Stimulated activated CD8-positive, alpha-beta memory T cell treated with anti-CD3 and anti-CD28 coated beads, Interleukin-15, amount 100 ng/mL, for 24 hours (primary cell): ENCODE measurements at places on chromosomes 16 and 17.

DNA sequence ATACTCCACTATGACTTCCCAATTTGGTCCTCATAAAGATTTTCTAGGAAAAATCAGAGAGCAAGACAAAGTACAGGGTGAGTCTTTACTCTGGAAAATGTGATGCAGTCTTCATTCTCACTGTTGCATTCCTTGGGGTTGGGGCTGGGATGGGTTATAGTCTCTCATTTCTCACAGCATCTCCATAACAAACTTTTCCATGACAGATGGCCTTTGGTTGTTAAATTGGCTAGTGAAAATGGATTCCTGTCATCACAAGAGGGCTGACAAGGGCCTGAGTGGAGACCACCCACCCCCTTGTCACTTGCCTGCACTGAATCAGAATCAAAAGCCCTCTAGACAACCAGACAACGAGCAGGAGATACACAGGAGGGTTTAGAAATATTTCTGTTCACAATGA lies 174.6 kb downstream of the AATF start:
- DNase-seq = no peak

GRCh38 chr16:89583895-89584644 lies 8.5 kb downstream of the CPNE7 start:
- no peak for DNase-seq

DNA sequence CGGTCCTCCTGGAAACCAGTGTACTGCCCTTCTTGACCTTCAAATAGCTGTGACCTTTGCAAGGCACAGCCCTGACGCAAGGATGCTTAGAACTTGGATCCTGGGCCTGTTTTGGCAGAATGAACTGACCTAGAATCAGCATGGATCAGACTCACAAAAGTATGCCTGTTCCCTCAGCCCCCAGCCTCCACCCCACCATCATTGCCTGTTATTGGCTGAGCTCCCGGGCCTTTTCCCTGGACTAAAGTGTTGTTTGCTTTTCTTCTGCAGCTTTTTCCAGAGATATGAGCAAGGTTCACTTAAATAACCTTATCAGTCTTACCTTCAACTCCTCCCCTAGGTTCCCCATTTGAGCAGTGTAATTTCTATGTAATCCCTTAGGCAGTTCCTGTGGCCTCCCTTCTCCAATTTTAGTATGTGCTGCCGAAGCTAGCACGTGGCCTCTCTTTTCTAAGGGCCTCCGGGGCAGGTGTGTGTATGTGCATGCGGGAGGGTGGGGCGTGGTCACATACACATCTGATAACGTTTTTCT lies 347.4 kb downstream of the MAF start:
- DNase-seq = no peak

DNA sequence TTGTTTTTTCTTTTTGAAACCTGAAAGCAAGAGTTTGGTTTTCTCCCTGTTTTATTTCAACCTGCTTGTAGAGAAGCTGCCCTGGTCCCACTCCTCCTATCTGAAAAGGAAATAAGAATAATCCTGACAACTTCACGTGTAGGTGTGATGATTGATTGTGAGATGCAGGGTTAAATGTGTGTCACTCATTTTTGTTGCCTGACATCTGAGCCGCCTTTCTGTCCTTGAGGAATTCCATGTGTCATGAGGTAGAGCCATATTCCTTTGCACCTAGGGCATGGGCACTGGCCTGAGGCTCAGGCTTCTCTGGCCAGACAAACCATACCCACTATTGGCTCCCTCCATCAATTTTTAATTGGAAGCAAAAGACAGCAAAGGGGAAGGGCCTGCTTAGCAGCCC lies 10.2 kb upstream of the SMPD3 start:
- DNase-seq = no peak

- no peak for DNase-seq
Observed at GRCh38 chr17:82838386-82839063, 1.3 kb downstream of the ZNF750 start.

DNA sequence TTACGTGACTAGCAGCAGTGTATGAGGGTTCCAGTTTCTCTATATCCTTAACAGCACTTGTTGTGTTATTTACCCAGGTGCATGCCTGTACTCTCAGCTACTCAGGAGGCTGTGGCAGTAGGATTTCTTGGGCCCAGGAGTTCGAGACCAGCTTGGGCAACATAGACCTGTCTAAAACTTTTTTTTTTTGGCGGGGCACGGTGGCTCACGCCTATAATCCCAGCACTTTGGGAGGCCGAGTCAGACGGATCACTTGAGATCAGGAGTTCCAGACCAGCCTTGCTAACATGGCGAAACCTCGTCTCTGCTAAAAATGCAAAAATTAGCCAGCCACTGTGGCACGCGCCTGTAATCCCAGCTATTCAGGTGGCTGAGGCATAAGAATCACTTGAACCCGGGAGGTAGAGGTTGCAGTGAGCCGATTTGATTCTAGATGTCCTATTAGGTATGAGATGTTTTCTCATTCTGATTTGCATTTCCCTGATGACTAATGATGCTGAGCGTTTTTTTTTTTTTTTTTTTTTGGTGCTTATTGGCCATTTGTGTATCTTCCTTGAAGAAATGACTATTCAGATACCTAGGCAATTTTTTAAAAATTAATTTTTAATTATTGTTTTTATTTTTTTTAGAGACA lies 13.4 kb downstream of the CASC3 start:
- DNase-seq = no peak

- no peak for DNase-seq
Observed at GRCh38 chr16:27853101-27853500, 210.4 kb downstream of the GSG1L start.

DNA sequence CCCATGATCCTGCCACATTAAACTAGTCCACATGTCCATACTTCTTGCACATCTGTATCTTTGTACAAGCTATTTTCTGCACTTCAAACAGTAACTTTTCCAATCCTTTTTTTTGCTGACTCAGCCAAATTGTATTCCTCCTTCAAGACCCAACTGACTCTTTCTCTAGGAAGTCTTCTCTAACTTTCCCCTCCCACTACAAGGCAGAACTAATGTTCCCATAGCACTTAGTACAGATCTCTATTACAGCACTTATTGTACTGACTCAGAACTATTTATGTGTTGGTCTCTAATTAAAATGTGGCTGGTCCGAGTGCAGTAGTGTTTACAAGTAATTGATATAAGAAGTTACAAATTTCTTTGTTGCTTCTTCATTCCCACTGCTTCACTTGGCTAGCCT lies 8.2 kb downstream of the FAM222B start:
- DNase-seq = no peak

DNA sequence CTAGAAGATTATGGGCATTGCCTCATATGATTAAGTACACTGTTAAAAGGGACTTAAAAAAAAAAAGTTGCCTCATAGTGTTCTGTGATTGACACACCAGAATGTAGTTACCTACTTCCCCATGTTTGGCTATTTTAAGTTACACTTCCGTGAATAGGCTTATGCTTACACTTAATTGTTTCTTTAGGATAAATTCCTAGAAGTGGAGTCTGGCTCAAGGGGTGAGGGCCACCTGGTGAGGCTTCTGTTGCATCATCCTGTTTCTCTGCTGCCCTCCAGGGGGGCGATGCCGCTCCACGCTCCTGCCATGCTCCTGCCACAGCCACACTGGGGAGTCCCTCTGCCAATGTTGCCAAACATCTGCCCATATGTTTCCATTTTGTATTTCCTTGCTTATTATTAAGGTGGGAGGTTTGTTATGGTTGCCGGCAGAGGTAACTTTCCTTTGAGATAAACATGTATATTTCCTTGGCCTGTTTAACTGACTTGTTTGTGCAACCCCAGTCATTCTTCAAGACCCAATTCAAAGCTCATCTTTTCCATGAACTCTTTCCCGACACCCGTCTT lies 73.1 kb downstream of the KSR1 start:
- no peak for DNase-seq
